ENCODE measurements at places on chromosomes 12 and 14.

GRCh38 chr12:24062642-24063245, 113.3 kb upstream of the SOX5 start:
- no peak for DNase-seq

- DNase-seq = no peak
Measured at GRCh38 chr12:52580496-52580895, 6.9 kb upstream of the KRT74 start.

DNA sequence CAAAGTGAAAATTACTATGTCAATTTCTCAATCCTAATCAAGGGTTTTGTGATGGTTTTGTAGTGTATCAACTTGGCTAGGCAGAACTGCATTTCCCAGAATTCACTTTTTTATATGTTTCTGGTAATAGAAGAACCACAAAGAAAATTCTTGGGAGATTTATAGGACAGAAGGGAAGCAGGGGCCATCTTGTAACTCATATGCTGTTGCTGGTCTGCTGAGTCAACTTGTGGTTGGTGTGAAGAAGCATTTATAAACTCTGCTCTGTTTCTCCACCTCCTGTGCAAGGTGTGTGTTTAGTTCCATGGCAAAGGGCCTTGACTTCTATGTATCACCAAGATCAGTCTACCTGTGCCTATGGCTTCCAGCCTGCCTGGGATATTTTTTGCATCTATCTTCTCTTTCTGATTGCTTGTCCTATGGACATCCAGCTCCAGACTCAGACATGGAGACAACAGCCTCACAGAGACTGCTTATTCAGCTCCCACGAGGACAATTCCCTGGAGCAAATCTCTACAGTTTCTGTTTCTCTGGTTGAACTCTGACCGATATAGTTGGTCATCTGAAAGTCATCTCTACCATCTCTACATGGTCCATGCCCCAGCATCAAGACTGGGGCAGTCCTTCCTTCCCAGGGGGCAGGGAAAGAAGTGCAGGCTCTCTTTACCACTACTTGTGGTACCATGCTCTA, 364.3 kb upstream of the DDHD1 start:
- DNase-seq = no peak

DNA sequence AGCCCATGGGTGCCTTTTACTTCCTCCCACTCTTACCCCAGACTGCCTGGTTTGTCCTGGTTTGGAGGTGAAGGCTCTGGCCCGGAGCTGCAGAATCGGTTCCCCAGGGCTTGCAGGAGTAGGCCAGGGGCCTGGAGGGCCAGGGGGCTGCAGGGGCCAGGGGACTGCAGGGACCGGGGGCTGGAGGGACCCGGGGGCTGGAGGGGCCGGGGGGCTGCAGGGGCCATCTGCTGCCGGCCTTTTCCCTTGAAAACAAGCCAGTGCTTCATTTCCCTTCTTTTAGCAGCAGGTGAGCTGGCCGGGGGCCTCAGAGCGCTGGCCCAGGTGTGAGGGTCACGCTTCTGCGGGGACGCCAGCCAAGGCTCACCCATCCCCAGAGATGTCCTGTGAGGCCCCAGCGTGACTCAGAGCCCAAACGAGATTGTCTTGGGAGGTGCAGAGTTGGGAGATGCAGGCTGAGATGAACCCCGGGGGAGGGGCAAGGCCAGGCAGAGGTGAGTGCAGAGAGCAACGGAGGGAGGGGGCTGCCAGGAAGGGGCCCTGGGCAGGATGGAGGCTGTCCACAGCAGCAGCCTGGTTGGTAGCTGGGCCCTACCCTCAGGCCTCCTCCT, 154.9 kb downstream of the KIF26A start:
- DNase-seq = no peak

- no peak for DNase-seq
Measured at GRCh38 chr14:102089621-102090343, 2.9 kb upstream of the HSP90AA1 start.

DNA sequence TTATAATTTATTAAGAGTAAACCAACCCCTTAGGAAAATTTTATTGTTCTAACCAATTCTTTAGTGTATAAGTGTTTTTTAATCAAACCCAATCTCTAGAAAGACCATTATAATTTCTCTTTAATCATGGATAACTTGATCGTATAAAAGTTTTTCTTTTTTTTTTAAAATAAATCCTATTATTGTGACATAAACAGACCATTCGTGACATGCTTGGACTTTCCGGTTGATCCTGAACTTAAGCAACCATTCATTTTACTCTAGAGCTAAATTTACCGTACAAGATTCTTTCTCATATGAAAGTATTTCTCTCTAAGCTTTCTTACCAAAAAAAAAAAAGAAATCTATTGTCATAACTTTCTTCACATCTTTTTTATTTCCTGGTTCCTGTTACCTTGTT, 32.6 kb upstream of the SLC38A4 start:
- DNase-seq = no peak

GRCh38 chr12:51122844-51123243, 39.4 kb upstream of the CSRNP2 start:
- no peak for DNase-seq

- DNase-seq = no peak
Measured at GRCh38 chr12:75507086-75507485, 4.3 kb downstream of the KRR1 start.

GRCh38 chr12:113007166-113007565, 28.8 kb downstream of the OAS2 start:
- no peak for DNase-seq

- DNase-seq = no peak
Measured at GRCh38 chr12:104216521-104216924, 944 bp downstream of the TXNRD1 start.
